ENCODE measurements at places on chromosomes 16 and 17.

- DNase-seq = peak; percentile 32
Observed at GRCh38 chr17:76452127-76452659, 759 bp downstream of the UBE2O start.

GRCh38 chr17:13003927-13004326 lies 13.9 kb downstream of the ELAC2 start:
- no peak for DNase-seq

GRCh38 chr17:51908841-51909537 lies 249.5 kb downstream of the CA10 start:
- no peak for DNase-seq

DNA sequence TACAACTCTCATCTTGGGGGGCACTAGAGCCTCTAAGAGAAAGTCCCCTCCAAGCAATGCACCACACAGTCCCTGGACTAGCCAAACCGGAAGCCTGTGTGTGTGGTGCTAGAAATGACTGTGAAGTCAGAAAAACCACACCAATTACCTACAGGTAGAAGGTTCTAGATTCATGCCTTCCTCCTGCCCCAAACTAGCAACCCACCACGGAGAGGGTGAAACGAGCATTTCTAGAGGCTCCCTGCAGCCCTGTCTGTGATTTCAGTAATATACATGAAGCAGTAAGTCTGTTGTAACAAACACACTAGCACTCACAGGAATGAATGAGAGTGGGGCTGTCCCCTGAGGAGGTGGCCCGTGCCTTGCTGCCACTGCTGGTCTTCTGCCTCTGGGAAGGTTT lies 13.6 kb downstream of the ZFHX3 start:
- DNase-seq = no peak

DNA sequence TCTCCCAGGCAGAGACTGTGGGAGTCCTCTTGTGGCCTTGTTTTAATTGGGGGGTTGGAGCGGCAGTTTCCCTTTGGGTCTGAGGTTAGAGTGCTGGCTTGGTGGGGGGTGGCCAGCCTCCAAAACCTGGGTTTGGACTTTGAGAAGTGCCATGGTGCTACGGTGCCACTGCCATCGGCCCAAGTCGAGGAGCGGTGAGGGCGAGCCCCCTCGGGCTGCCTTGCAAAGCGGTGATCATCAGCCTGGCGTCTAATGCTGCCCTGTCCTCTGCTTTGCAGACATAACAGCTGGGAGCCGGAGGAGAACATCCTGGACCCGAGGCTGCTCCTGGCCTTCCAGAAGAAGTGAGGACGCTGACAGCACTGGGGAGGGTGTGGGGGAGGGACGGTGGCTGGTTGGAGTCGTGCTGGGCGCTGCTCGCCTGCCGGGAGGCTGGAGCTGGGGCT lies 1.2 kb downstream of the CBX2 start:
- no peak for DNase-seq

DNA sequence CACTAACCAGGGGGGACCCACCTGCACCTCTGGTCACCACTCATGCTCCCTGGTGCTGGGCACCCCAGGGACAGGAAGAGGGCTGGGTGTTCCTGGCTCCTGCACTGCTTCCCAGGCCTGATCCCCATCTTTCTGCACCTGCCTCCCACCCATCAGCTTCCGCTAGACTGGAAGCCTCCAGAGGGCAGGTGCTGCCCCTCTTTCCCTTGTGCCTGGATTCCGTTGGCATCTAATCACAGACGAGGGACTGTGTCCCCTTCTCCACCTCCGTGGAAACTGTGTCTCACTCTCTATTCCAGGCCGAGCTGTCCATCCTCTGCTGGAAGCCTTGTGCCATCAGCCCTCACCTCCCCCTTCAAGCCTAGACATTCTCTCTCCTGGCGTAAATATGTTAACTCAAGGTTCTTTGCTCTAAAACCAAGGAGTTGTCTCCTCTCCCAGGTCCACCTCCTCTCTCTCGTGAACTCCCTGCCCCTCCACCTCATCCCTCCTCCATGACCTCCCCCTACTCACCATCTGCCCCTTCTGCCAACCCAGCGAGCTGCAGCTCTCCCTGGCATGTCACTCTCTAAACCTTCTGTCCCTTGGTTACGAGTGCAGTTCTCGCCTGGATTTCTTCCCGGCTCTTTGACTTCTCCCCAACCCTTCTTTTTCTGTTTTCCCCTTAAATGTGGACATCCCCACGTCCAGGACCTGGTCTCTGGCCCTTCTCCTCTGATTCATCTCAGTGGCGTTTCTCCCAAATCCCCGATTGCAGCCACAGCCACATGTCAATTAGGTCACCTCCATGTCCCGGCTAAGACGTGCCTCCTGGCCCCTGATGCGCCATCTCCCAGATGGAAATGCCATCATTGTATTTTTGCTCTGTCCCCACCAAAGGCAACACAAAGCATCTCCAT lies 107.7 kb downstream of the SEC14L1 start:
- DNase-seq = no peak

- DNase-seq = peak; percentile 53
Observed at GRCh38 chr16:4313563-4314531, 2.0 kb upstream of the GLIS2 start.
